ENCODE measurements at places on chromosomes 3 and 15. TPM values are rescaled to one million over a fixed set of nuclear protein-coding genes. Genes with fewer than 3 reads are reported as not detected.

C2CD4B gene
- 13.1 TPM for polyA plus RNA-seq

RFTN1 gene
- polyA plus RNA-seq: 18.6 TPM

PP2D1 gene
- polyA plus RNA-seq: not detected

FAM227B gene
- polyA plus RNA-seq: 2.4 TPM

DHFR2 gene
- 2.5 TPM for polyA plus RNA-seq

POC1A gene
- 3.5 TPM for polyA plus RNA-seq

RTP1 gene
- polyA plus RNA-seq: not detected

DNA sequence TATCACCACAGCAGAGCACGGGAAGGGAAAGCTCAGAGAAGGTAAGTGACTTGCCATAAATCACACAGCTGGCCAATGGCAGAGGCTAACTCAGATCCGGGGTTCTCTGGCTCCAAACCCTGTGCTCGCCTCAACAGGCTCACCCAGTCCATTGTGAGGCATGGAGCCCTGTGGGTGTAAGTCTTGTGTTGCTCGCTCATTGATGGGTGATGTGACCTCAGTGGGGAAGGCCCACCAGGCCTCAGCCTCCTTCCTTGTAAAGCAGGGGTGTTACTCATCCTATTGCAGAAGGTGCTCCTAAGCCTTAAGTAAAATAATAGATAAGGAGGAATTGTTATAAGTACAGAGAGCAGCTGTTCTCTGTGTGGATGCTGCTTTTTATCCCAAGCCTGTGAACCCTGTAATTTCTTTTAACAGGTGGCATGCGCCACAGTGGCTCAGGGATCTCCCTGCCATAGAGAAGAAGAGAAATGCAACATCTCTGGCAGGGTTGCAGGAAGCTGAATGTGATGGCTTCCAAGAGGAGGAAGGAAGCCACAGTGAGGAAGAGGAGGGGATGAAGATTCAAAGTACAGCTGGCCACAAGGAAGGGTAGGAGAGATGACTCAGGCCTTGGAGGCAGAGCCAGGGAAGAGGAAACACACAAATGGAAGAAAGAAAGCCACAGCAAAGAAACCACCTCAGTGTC lies 30.9 kb upstream of the SPSB4 start:
- H3K4me1 ChIP-seq: no peaks in the 10 kb centered on the region
- no peak overlapping the region for H3K27ac ChIP-seq
- H3K36me3 ChIP-seq: no peaks in the 10 kb centered on the region
- H3K4me3 ChIP-seq: no peak overlapping the region

- peak; percentile 86 for DNase-seq
- peak within 1 kb of the TSS; percentile 68 for H3K4me3 ChIP-seq
- H3K36me3 ChIP-seq: no peaks in the 10 kb centered on the region
- H3K27me3 ChIP-seq: peaks cover 55% of the 10 kb centered on the region
- peak within 1 kb of the TSS; percentile 50 for H3K27ac ChIP-seq
- peaks cover 29% of the 10 kb centered on the region for H3K4me1 ChIP-seq
Observed at GRCh38 chr15:76059320-76060117, at the start of gene TMEM266. Gene TMEM266 (plus strand): TSS chr15:76059985. CDS start chr15:76134264, 74,279 bp downstream.

DNA sequence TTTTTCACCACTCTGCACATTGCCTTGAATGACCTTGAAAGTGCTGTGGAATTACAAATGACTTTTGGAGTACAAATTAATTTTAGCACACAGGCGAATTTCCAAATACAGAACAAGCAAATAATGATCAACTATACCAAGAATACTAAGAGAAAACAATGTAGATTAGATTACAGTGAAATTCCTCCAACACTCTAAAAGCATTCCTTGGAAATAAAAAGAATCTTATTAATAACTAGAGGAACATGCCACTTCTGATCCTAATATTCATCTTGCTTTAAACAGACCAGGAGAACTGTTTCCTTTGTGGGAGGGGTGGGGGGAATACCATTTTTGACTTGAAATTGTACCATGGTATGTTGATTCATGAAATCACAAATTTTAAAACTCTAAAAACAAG lies 167.5 kb downstream of the SUCLG2 start:
- H3K4me3 ChIP-seq: no peak overlapping the region
- peaks cover 2% of the 10 kb centered on the region for H3K36me3 ChIP-seq
- H3K27me3 ChIP-seq: no peaks in the 10 kb centered on the region

- H3K4me1 ChIP-seq: no peaks in the 10 kb centered on the region
- no peaks in the 10 kb centered on the region for H3K36me3 ChIP-seq
- no peak overlapping the region for H3K4me3 ChIP-seq
- H3K27ac ChIP-seq: peak overlapping the region; percentile 35
- DNase-seq: no peak
Observed at GRCh38 chr3:155001289-155002010, 78.7 kb upstream of the MME start.

- H3K27me3 ChIP-seq: no peaks in the 10 kb centered on the region
Observed at GRCh38 chr3:23959135-23959900, 14.2 kb downstream of the NR1D2 start.

- no peak for DNase-seq
- no peaks in the 10 kb centered on the region for H3K4me1 ChIP-seq
- H3K4me3 ChIP-seq: no peak overlapping the region
- H3K27me3 ChIP-seq: no peaks in the 10 kb centered on the region
- H3K36me3 ChIP-seq: no peaks in the 10 kb centered on the region
Observed at GRCh38 chr3:16113704-16114103, 60.8 kb upstream of the GALNT15 start.

DNA sequence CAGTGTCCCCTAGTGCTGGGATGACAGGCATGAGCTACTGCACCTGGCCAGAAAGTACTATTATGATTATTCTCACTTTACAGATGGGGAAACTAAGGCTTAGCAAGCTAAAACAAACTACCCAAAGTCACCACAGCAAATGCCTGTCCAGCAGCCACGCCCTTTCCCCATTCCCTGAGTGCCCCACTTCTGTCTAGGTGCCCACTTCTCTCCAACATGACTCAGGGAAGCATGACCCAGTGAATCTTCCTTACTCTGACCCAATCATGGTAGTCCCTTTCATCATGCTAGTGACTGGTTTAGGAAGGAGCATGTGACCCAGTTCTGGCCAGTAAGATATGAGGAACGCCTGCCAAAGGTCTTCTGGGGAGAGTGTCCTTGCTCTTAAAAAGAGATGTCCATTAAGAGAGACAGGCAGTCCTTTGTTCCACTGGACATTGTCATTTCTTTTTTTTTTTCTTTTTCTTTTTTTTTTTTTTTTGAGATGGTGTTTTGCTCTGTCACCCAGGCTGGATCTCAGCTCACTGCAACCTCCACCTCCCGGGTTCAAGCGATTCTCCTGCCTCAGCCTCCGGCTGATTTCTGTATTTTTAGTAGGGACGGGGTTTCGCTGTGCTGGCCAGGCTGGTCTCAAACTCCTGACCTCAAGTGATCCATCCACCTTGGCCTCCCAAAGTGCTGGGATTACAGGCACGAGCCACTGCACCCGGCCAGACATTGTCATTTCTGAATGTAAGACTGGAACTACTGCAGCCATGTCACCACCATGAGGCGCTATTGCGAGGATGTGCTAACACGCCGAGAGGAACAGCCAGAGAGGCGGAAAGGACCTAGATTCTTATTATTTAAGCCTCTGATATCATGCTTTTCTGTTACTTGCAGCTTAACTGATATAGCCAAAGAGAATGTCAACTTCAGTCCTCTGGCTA lies 19.8 kb downstream of the MEGF11 start:
- H3K36me3 ChIP-seq: no peaks in the 10 kb centered on the region
- H3K4me3 ChIP-seq: no peak overlapping the region
- no peak overlapping the region for H3K27ac ChIP-seq

DNA sequence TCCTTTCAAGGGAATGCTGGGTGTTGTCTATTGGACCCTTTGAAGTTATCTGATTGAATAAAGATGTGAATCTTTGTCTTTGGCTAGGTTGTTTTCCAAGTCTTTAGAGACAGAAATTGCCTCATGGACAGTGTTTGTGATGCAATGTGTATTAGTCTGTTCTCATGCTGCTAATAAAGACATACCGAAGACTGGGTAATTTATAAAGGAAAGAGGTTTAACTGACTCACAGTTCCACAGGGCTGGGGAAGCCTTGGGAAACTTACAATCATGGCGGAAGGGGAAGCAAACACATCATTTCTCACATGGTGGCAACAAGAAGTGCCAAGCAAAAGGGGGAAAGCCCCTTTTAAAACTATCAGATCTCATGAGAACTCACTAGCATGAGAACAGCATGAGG lies 88.8 kb upstream of the PLXND1 start:
- no peak overlapping the region for H3K4me3 ChIP-seq
- no peaks in the 10 kb centered on the region for H3K4me1 ChIP-seq
- no peaks in the 10 kb centered on the region for H3K27me3 ChIP-seq
- no peak overlapping the region for H3K27ac ChIP-seq

GRCh38 chr3:57007521-57008460 lies 52.7 kb upstream of the SPATA12 start:
- no peaks in the 10 kb centered on the region for H3K36me3 ChIP-seq
- peak; percentile 76 for DNase-seq
- peaks cover 27% of the 10 kb centered on the region for H3K4me1 ChIP-seq
- no peak overlapping the region for H3K4me3 ChIP-seq
- H3K27ac ChIP-seq: peak overlapping the region; percentile 73

DNA sequence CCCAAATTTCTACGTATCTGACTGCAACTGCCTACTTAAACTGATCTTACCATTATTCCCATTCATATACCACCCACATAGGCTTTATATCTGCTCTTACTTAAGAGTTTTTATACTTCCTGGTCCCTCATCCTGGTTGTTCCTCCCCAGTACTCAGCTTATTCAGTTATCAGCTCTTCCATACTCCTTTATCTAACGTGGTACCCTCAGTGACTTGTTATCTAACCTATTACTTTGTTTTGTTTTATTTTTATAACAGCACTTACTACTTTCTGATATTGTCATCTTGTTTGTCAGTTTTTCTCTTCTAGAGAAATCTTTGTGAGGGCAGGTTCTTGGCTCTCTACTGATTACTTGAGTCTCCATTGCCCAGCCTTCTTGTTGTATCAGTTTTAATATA lies 100.6 kb downstream of the ZNF609 start:
- no peak overlapping the region for H3K4me3 ChIP-seq
- DNase-seq: no peak
- no peaks in the 10 kb centered on the region for H3K27me3 ChIP-seq
- peaks cover 28% of the 10 kb centered on the region for H3K4me1 ChIP-seq

GRCh38 chr3:104546301-104546700 lies 820.4 kb upstream of the ALCAM start:
- H3K36me3 ChIP-seq: no peaks in the 10 kb centered on the region
- H3K4me1 ChIP-seq: no peaks in the 10 kb centered on the region
- H3K27me3 ChIP-seq: no peaks in the 10 kb centered on the region
- H3K4me3 ChIP-seq: no peak overlapping the region

DNA sequence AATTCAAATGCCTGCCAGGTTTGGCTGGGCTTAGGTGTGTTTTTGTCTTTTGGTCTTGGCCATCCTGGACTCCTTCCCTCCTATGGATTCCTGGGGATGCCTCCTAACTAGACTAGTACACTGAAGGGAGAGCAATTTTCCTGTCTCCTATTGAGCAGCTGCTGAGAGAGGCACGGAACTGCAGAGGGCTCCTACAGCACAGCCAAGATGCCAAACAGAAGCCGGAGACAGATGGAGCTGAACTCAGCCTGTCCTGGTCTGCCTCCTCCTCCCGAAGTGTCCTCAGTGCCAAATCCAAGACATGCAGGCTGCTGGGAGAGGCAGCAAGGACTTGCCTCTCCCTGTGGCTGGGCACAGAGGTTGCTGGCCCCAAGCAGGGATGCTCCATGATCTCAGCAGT lies 256.6 kb upstream of the PROK2 start:
- H3K27me3 ChIP-seq: no peaks in the 10 kb centered on the region
- no peaks in the 10 kb centered on the region for H3K4me1 ChIP-seq
- no peak overlapping the region for H3K4me3 ChIP-seq
- peak; percentile 74 for DNase-seq
- H3K27ac ChIP-seq: no peak overlapping the region
- no peaks in the 10 kb centered on the region for H3K36me3 ChIP-seq

- H3K4me3 ChIP-seq: no peak overlapping the region
- H3K4me1 ChIP-seq: no peaks in the 10 kb centered on the region
- H3K27ac ChIP-seq: no peak overlapping the region
- no peaks in the 10 kb centered on the region for H3K27me3 ChIP-seq
Observed at GRCh38 chr3:190269101-190269500, 53.1 kb downstream of the CLDN1 start.

DNA sequence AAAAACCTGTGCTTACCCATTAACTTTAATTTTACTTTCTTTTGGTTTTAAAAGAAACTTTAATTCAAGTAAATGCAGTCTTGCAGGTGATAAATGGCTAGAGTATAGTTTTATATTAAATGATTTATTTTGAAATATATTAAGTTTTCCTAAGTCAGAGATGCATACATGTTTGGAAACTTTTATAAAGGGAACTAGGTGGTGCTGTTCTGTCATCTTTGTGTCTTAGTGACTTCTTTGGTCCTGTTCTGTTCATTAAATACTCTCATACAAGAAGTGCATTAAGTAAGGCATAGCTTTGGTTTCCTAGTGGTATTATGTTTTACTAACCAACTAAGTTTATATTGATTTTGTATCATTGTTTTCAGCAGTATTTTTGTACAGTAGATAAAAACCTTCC lies 15.6 kb downstream of the CADM2 start:
- DNase-seq: no peak
- no peak overlapping the region for H3K27ac ChIP-seq
- no peaks in the 10 kb centered on the region for H3K27me3 ChIP-seq
- no peaks in the 10 kb centered on the region for H3K36me3 ChIP-seq
- H3K4me3 ChIP-seq: no peak overlapping the region
- H3K4me1 ChIP-seq: no peaks in the 10 kb centered on the region

DNA sequence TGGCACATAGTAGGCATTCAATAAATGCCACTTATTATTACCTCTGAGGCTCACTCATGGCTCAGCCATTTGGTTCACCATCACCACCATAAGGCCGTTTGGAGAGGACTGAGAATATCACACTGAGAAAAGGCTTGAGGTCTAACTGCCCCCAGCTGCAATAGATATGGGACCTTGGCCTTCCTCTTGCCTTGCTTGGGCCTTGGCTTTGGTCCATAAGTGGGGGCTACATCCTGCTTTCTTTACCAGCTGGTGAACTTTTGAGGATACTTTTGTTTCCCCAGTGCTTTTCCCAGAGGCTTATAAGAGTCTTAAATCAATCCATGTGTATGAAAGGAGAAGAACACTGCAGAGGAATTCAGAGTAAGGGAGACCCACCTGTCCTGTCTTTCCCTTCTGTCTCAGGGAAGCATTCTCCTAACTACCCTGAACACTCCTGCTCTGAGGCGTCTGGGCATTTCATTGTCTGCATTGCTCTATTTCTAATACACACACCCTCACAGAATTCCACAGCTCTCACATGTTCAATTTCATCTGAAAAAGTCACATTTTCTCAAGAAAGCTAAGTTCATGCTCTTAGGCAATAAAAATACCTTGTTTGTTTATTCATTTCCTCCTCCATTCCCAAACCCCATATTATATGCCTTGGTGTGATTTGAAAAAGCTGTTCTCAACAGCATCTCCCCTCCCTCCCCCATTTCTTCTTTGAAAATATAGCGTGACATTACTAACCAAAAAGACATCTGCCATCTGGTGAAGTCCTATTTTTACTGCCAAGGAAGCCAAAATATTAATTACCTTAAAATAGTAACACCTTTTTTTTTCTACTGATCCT lies 22.5 kb upstream of the KCNMB2 start:
- no peaks in the 10 kb centered on the region for H3K36me3 ChIP-seq
- no peak overlapping the region for H3K4me3 ChIP-seq
- DNase-seq: peak; percentile 47
- no peaks in the 10 kb centered on the region for H3K27me3 ChIP-seq
- H3K4me1 ChIP-seq: no peaks in the 10 kb centered on the region

GRCh38 chr3:84904212-84904611 lies 54.6 kb upstream of the CADM2 start:
- no peak overlapping the region for H3K27ac ChIP-seq
- DNase-seq: no peak
- H3K4me1 ChIP-seq: no peaks in the 10 kb centered on the region
- no peak overlapping the region for H3K4me3 ChIP-seq
- H3K27me3 ChIP-seq: no peaks in the 10 kb centered on the region
